Renal pelvis (tissue), 12 donors: ENCODE measurements at places on chromosomes 11 and 22.

DNA sequence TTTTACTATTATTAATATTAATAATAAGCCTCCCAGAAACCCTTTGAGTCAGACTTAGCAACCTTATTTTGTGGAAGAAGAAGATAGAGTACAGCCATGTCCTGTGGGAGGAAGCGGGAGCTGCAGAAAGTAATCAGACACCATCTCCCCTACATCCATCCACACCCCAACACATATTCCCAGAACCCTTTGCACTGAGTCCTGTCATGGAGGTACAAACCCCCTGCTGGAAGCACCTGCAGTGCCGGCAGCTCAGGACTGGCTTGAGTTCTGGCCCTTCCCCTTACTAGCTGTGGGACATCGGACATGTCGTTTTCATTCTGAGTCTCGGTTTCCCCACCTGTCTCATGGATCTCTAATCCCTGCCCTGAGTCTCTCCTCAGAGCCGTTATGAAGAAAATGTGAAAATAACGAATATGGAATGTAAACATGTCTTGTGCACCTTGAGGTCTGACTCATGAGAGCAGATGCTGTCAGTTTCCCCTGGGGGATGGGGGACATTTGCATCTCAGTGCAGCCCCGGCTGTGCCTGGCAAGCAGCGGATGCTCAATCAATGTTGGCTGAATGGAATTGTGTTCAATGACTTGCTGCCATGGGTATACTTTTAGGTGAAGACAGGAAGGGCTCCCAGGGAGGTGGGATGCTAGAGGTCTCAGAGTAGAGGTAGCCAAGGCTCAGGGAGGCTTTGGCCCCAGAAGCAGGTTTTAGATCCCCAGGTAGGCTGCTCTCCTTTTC is 45.4 kb downstream of the TP53I11 start:
- DNase-seq = no peak

GRCh38 chr11:122068837-122069236 is 47.2 kb downstream of the BLID start:
- DNase-seq = no peak

DNA sequence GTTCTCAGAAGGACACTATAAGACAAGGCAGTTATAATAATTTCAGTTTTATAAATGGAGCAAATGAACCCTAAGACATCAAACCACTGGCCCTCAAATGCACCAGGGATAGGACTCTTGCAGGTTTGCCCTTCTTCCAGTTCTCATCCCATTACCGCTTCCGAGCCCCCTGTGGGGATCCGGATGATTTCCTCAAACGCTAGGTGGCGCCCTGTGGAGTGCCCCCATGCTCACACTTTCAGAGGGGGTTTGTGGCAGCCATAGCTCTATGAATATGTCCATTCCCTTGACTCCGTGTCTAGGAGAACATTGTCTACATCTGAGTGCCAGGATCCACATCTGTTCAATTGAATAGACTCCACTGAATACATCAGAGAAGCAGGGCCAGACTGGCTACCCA is 816.3 kb downstream of the NTM start:
- no peak for DNase-seq

- no peak for DNase-seq
Observed at GRCh38 chr11:8233691-8234424, 29.8 kb downstream of the LMO1 start.

DNA sequence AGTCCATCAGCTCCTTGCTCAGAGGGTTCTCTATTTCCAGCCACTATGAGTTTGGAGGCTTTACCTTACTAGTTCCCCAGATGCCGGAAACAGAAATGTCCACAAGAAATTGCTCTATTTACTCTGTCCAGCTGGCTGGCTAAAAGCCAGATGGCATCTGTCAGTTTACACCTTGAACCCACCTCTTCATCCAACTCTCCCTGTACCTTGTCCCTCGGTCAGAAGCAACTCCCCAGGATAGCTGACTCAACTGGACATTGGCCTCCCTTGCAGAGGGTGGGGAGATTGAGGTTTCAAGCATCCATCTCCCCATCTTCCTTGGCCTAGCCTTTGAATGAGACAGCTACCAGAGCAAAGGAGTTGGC is 1.7 kb downstream of the C2CD2L start:
- no peak for DNase-seq

- peak; percentile 2 for DNase-seq
Observed at GRCh38 chr11:26247340-26247739, 84.6 kb upstream of the ANO3 start.

DNA sequence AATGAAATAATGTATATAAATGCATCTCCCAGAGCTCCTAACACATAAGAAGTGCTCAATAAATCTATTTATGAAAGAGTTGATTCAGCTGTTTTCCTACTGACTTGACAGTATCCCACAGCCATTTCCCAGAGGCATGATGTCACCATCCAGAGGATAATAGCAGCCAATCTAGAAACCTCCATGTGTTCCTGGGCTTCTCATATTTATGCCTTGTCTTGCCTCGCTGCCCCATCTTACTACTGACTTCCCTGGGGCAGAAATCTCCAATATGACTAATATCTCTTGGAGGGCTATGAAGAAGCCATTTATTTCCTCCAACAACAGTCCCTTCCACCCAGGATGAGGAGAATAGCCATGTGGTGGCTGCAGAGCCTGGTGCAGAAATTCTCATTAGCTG is 115.4 kb upstream of the NAV2 start:
- no peak for DNase-seq

DNA sequence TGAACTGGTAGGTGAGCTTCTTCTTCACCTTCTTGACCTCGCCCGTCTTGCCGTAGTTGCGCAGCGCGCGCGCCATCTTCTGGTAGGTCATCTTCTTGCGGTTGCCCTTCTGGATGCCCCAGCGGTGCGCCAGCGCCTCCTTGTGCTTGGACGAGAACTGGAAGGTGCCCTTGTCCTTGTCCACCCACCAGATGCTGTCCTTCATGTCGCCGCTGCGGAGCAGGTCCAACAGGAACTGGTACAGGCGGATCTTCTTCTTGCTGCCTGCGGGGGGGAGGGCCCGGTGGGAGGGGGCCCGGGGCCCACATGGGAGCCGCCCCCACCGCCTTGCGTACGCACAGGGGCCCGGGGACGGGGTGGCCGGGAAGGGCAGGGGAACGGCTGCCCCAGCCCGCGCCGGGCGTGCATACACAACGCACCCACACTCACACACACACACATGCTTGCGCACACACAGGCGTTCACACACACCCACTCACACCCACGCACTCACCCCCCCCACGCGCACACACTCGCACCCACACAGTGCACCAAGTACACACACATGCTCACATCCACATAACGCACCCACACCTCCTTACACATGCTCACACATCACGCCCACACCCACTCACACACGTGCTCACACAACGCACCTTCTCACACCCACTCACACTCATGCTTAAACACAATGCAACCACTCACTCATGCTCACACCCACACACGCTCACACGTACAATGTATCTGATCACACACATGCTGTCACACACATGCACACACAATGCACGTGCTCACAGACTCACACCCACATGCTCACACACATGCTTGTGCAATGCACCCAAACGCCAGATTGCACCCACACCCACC is 3.0 kb upstream of the MYBPC3 start:
- DNase-seq = peak; percentile 90
